ENCODE measurements at places on chromosomes 11 and 22.

DNA sequence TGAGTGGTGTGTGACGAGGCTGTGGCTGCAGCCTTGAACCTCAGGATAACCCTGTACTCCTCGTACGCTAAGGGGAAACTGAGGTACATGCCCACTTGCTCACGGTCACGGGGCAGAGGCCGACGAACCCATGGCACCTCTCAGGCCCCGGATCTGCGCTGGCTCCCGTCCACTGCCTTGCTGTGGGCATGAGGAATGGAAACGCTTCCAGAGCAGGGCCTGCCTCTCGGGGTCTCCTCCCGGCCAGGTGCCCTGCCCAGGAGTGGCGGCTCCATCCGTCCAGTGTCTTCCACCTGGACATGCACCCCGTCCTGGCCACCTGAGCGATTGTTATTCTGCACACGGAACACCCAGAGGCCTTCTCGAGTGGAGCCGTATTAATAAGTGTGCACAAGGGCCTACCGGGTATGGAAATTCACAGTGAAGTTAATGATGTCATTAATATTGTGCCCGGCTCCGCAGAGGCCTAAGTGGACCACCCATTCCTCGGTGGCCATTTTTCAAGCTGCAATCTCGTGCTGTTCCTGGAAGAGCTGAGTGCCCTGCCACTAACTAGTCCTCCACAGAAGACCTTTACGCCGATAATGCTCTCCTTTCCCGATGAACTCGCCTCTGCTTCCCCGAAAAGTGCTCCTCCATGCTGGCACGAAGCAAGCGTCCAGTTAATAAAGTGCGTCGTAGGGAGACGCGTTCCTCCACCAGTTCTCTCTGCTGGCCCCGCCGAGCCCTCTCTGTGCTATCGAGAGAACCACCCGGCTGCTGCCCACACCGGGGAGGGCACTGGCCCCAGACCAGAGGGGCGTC lies 927.9 kb downstream of the BRD1 start:
- no peak for DNase-seq

DNA sequence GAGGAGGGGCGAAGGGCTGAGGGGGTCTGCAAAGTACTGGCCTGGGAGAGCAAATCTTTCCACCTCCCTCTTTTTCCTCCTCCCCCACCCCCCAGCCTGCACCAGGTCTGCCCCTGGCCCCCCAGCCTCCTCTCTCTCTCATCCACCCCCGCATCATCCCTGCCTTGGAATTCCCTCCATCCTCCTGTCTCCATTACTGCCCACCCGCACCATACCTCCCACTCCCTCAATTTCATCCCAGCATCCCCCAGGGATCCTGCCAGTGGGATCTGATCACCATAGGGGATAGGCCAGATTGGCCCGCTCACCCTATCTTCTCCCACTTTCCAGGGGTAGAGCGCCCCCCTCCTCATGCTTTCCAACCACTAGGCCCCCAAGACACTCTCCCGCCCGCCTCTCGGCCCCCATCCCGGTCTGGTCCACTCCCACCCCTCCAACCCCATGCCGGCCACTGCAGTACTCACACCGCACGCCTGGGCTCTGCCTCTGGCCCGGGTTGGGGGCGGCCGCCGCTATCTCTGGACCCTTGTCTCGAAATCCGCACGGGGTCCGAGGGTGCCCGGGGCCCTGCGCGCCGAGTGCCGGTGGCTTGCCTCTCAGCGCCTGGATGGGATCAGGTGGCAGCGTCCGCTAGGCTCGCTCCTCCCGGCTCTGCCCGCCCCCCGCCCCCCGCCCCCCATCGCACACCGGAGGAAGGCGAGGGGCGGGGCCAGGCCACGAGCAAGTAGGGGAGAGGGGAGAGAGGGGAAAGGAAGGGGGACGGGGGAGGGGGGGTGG lies at the start of gene GAL3ST3:
Gene GAL3ST3 (minus strand): TSS at position 615 of the 777 bp plus-strand sequence. CDS start 3,746 bp downstream, outside the sequence.
- no peak for DNase-seq

GRCh38 chr11:74204701-74205100 lies 33.6 kb downstream of the PPME1 start:
- DNase-seq: no peak

DNA sequence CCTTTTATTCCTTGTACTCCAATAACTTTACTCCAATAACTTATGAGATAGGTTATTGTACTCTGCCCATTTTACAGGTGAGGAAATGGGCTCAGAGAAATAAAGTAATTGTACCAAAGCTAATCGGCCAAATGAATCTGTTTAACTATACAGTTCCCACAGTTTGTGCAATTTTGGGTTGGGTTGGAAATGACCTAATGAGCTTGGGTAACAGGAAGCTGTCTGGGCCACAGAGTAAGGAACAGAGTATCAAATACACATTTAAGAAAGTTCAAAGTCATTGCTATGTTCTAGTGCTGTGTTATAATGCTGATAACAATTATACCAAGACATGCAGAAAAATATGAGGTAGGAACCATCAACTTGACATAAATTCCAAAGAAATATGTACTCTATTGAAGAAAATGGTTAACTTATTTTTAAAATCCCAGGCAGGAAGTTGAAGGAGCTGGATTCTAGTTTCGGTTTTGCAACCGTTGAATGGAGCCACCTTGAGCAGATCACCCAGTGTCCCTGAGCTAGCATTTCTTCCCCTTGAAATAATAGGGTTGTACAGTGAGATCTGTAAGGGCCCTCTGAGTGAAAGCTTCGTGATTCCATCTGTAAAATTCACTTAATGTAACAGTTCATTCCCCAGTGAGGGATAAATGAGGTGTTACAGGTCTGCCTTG lies 360.9 kb upstream of the NARS2 start:
- no peak for DNase-seq

DNA sequence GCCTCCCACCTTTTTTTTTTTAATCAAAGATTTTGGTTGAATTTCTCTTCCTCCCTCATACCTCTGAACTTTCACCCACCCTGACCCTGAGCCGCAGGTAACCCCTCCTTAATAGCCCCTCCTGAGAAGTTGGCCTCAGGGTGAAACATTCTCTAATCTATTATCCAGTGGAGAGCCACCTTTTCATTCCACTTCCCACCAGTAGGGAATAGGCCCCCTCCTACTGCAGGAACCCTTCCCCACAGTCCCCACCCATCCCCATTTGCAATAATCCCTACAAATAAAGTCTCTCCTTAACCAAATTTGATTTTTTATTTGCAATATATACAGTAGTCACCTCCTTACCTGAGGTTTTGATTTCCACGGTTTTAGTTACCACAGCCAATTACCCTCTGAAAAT lies 2.1 kb upstream of the SLC35F2 start:
- peak; percentile 13 for DNase-seq

DNA sequence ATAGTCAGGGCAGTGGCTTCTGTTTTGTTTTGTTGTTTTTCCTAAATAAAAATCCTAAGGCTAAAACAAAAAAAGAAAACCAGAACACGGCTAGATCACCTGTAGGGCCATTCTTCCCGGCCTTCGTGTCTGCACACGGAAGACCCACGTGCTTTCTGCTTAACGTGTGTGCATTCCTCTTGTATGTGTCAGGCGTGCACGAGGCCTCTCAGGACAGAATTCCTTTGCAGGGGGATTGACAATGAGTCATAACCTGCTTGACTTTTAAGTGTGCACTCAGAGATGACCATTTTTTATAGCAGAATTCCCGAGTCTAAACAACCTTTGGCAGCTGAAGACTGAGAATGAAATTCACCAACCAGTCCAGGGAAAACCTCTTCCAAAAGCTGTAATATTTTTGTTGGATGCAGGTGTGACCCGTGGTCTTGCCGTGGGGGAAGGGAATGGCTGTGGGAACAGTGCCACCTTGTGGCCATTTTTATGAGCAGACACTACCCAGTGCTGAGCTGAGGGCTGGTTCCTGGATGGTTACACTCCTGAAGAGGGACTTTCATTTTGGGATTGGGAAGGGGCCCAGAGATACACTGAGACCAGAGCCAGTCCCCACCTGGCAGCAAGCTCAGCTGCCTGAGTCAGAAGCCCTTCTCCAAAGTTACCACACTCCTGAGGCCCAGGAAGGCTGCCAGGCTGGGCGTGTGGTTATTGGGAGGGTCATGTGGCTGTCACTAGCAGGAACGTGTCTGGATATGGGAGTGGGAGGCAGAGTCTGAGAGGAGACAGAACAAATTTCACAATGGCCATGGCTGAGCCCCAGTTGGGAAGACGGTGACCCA lies 35.7 kb upstream of the DKK3 start:
- peak; percentile 100 for DNase-seq

DNA sequence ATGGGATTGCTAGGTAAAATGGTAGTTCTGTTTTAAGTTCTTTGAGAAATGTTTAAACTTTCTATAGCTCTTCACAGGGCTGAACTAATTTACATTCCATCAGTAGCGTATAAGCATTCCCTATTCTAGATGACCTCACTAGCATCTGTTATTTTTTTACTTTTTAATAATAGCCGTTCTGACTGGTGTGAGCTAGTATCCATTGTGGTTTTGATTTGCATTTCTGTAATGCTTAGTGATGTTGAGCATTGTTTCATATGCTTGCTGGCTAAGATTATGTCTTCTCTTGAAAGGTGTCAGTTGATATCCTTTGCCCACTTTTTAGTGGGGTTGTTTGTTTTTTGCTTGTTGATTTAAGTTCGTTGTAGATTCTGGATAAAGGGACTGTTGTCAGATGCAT lies 35.9 kb downstream of the MMP27 start:
- no peak for DNase-seq

DNA sequence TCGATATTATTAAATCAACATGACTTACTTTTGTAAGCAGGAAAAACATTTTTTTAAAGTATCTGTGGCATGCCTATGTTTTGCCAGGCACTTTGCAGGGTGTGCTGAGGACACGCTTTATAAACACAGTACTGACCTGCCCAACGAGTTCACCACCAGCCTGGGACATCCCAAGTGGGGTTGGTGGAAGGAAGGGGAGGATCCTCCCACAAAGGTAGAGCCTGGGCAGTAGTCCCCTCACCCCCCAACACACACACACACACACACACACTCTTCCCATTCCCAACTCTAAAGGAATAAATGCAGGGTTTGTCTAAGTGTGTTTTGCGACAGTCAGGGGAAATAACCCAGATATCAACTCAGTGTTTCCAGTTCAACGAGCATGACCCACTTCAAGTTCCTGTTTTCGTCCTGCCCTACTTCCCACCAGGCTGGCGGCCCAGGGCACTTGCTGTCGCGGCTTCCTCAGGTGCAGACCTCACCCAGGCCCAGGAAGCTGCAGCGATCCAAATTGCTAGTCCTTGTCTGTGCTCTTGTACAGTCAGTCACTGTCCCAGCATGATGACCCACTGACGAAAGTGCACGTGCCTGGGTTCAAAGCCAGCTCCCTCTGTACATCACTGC lies 3.1 kb downstream of the CERK start:
- DNase-seq: no peak

DNA sequence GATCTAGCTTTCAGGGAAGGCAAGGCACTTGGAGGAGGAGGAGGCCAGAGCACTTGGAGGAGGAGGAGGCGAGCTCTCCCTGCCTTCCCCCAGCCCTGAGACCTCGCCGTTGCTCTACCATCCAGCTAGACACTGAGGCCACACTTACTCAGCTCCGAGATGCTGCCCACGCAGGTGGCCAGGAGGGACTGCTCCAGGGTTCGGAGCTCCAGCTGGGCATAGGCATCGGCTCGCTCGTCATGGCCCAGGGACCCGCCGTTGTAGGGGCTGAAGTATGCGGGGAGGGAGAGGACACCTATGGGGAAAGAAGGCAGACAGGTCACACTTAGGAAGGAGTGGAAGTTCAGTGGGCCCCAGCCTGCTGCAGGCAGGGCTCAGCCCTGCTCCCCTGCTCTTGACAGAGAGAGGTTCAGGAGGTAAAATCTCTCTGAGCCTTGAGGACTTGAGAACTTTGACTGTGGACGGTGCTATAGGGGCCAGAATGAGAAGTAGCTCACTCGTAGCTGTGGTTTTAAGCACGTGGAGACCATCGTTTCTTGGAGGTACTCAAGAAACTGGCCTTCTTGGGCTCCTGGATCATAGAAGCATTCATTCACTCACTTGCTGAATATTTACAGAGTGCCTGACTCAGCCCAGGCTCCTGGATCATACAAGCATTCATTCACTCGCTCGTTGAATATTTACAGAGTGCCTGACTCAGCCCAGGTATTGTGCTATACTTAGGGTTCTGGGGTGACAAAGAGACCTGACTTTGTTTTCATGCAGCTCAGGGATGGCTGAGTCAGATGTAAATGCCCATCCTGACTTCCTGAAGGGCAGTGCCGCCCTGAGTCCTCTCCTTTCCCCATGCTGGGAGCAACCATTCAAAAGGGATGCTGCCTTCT lies 99.2 kb downstream of the NAT10 start:
- DNase-seq: peak; percentile 84

DNA sequence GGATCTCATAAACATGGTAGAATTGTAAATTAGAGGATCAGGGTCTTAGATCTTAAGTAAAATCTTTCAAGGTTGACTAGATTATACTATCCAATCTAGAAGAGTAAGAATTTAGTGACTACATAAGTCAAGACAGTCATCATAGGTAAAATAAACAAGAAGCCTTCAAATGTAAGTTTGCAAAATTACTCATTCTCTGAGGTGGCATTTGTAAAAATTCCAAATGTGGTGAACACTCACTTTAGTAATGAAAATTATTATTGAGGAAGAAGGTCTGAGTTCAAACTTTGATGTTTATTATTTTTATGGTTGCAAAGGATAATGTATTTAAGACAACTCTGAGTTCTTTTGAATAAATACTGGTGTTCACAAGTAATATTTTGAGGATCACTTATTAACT lies 4.6 kb downstream of the HYLS1 start:
- peak; percentile 78 for DNase-seq

GRCh38 chr22:30865656-30866055 lies 102.9 kb downstream of the MORC2 start:
- DNase-seq: no peak

- DNase-seq: no peak
These were observed 2.2 kb upstream of the SCT start for GRCh38 chr11:629237-629583.

GRCh38 chr11:78821371-78822306 lies 247.0 kb upstream of the NARS2 start:
- no peak for DNase-seq

DNA sequence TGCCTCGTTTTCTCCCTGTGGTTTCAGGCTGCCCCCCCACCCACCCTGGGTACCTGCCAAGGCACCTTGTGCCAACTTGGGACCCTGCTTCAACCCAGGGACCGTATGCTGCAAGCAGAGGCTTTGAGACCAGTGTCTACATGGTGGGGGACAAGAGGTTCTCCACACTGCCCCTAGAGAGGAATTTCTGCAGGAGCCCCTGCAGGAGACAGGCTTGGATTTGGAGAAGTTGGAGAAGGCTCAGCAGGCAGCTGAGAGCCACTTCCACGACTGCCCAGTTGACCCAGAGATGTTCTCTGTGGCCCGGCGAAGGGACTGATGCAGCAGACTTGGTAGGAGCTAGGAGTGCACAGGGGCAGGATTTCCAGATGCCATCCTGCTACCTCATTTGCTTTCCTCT lies 20.1 kb upstream of the NNMT start:
- no peak for DNase-seq

GRCh38 chr11:17960091-17960490 lies 52.8 kb downstream of the SERGEF start:
- DNase-seq: no peak

- no peak for DNase-seq
These were observed 118.8 kb downstream of the INSC start for GRCh38 chr11:15233371-15234165.

DNA sequence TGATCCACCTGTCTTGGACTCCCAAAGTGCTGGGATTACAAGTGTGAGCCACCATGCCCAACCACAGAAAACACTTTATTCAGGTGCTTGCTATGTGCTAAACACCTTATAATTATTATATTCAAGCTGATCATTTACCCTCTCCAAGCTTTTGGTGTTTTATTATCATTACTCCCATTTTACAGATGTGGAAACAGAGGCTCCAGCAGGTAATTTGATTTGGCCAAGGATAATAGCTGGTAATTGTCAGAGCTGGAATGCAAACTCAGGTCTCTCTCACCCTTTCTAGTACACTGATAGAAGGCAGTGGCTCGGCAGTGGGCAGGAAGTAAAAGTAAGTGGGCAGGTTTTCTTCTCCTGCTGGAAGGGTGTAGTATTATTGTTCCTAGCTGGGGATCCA lies 3.8 kb upstream of the TPST2 start:
- DNase-seq: no peak

Measured in ELR (cell line).